Osteoblast (primary cell): ENCODE measurements at places on chromosomes 2 and 18. TPM values are rescaled to one million over a fixed set of nuclear protein-coding genes. Genes with fewer than 3 reads are reported as not detected.
A peak's percentile ranks its signal among the peaks of the same experiment; 100 is the strongest.

The MC2R gene
- not detected in 2 replicates for total RNA-seq

The FAM110C gene
- total RNA-seq = not detected in 2 replicates

The CYS1 gene
- 0.36 and 1.5 TPM in 2 replicates for total RNA-seq

The CCDC138 gene
- total RNA-seq = 5.1 and 6.5 TPM in 2 replicates

The CHRNG gene
- not detected in 2 replicates for total RNA-seq

DNA sequence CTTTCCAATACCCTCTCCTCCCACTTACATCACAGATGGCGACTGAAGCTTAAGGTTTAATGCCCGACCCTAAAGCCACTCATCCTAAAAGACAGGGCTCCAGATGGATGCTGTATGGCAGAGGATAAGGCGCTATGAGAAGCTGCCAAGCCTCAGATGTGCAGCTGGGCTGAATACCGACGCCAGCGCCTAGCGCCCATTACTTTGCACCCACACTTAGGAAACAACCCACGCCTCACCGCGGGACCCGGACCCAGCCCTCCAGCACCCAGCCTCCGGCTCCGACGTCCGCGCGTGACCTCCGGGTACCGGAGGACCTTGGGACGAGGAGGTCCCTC is 335 bp downstream of the TRAK2 start:
- H3K27ac ChIP-seq = peak overlapping the region; percentile 86
- H3K27me3 ChIP-seq = no peaks in the 10 kb centered on the region
- peaks cover 8% of the 10 kb centered on the region for H3K4me1 ChIP-seq

- no peaks in the 10 kb centered on the region for H3K36me3 ChIP-seq
- peak overlapping the region; percentile 79 for H3K27ac ChIP-seq
- H3K27me3 ChIP-seq = no peaks in the 10 kb centered on the region
- DNase-seq = no peak
Measured at GRCh38 chr2:70133491-70134322, 46.4 kb downstream of the PCBP1 start.

DNA sequence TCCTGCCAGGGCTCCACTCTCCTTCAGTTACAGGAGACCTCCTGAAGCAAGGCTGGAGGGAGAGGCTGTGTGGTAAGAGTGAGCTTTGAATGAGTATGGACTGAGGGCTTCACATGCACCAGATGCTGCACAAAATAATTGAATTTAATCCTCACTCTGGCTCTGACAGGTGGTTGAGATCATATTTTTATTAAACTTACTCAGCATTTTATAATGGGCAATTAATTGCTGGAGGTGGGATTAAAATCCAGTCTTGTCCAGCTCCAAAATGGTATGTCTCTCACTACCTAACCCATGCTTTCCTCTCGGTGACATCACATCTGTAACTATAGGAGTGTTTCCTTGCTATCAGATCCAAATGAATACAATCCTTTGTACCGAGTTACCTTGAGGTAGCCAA is 66.2 kb upstream of the AQP4 start:
- no peak overlapping the region for H3K27ac ChIP-seq
- H3K4me1 ChIP-seq = no peaks in the 10 kb centered on the region
- DNase-seq = no peak
- no peaks in the 10 kb centered on the region for H3K27me3 ChIP-seq

DNA sequence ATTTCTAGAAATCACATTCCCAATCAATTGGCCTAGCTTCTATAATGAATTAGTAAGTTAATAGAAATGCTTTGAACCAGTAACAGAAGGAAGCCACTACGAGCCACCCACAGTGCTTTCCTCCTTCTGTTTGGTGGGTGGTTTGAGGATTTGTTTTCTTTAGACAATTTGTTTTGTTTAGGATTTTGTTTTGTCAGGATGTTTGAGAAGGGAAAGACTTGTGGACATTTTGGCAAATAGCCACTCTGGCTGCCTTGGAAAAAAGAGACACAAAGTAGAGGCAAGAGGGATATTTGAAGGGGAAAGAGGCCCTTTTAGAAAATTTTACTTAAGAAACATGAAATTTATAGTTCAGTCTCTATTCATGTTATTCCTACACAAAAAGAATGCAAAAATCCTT is 47.7 kb downstream of the TANK start:
- no peak for DNase-seq
- peak overlapping the region; percentile 17 for H3K27ac ChIP-seq
- no peak overlapping the region for H3K4me3 ChIP-seq
- no peaks in the 10 kb centered on the region for H3K27me3 ChIP-seq
- peaks cover 28% of the 10 kb centered on the region for H3K36me3 ChIP-seq
- peaks cover 27% of the 10 kb centered on the region for H3K4me1 ChIP-seq

DNA sequence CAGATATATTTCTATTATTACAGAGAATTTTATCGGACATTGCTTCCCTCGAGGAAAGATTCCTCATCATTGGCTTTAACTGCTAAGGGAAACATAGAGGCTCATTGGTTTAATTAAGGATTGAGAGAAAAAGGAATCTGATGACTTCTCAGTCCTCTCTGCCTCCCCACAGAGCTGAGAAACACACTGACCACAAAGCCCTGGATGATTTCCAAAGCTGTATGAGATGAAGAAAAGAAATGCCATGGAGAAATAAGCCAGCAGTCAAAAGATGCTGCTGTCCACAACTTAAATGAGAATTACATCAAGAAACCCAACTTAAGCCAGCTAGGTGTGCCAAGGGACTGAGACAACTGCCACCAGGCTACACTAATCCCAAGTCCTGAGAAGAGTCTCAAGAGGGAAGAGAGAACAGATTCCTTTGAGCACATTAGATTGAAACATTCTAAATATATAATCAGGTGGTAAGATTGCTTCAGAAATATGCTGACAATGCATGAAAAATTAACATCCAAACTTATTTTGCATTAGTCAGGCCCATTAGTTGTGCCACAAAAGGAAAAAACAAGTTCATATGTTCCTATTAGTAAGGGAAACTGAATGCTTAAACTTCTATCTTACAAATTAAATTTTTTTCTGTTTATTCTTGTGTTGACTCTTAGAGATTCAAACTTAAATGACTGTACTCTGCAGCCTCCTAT is 308.1 kb upstream of the CYRIA start:
- no peaks in the 10 kb centered on the region for H3K27me3 ChIP-seq
- no peak overlapping the region for H3K4me3 ChIP-seq
- H3K36me3 ChIP-seq = no peaks in the 10 kb centered on the region
- no peak for DNase-seq
- no peak overlapping the region for H3K27ac ChIP-seq
- no peaks in the 10 kb centered on the region for H3K4me1 ChIP-seq

GRCh38 chr2:149527998-149528755 is 59.4 kb downstream of the MMADHC start:
- no peak for DNase-seq
- H3K36me3 ChIP-seq = no peaks in the 10 kb centered on the region
- H3K4me3 ChIP-seq = no peak overlapping the region
- H3K27ac ChIP-seq = no peak overlapping the region
- no peaks in the 10 kb centered on the region for H3K4me1 ChIP-seq

GRCh38 chr2:212119591-212119990 is 419.0 kb downstream of the ERBB4 start:
- no peak overlapping the region for H3K4me3 ChIP-seq
- no peaks in the 10 kb centered on the region for H3K36me3 ChIP-seq
- H3K4me1 ChIP-seq = no peaks in the 10 kb centered on the region
- DNase-seq = no peak
- H3K27me3 ChIP-seq = no peaks in the 10 kb centered on the region

DNA sequence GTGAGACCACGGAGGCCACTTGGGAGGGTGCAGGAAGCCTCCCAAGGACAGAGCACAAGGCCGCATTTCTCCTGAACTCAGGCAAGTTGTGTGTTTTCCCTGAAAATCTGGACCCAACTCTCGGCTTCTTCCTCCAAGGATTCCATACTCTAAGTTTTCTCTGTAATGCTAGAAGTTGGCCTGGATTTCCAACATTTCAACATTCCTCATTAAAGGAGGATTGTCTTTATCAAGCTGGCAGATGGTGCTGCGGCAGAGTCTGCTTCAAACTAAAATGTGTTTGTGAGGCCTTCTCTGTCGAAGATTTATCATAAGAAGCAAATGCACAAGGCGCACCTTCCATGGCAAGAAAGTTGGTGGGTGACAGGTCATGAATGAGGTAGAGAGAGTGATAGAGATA is 94.4 kb upstream of the SATB2 start:
- DNase-seq = no peak
- H3K4me1 ChIP-seq = no peaks in the 10 kb centered on the region
- H3K4me3 ChIP-seq = no peak overlapping the region
- H3K27ac ChIP-seq = no peak overlapping the region
- no peaks in the 10 kb centered on the region for H3K27me3 ChIP-seq

GRCh38 chr18:31451625-31452024 is 4.1 kb downstream of the DSG3 start:
- H3K4me1 ChIP-seq = no peaks in the 10 kb centered on the region
- DNase-seq = no peak
- no peaks in the 10 kb centered on the region for H3K36me3 ChIP-seq
- no peak overlapping the region for H3K27ac ChIP-seq

- no peak overlapping the region for H3K4me3 ChIP-seq
- H3K27ac ChIP-seq = no peak overlapping the region
- H3K36me3 ChIP-seq = peaks cover 52% of the 10 kb centered on the region
- H3K27me3 ChIP-seq = no peaks in the 10 kb centered on the region
- DNase-seq = peak; percentile 73
- H3K4me1 ChIP-seq = no peaks in the 10 kb centered on the region
Measured at GRCh38 chr2:241496904-241497877, 11.2 kb downstream of the STK25 start.

DNA sequence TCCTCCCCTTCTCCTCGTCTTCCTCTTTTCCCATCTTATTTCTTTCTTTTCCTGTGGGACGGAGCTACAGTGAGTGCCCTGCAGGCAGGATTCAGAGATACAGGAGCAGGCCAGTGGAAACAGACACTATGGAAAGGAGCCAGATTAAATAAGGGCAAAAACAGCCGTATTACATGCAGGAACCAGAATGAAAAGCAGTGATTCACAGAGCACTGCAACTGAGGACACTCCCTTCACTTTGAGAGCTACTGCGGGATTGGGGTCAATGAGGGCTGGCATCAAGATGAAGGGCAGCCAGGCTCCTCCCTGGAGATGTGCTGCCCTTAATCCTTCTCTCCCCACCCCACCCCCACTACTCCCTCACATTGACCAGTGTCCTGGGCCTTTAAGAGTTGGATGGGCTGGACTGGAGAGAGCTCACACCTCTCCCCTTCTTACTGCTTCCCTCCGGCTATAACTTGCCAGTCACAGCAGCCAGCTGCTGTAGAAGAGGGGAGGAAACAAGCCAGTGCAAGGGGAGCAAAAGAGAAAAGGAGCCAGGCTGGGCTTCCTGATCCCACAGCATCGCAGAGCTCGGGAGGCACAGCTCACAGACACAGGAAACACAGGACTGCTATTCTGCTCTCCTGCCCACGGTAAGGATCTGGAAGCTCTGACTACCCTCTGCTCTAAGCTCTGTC is at the start of gene PLCD4:
Gene PLCD4 (plus strand): TSS at position 464 of the 680 bp plus-strand sequence. CDS start 7,841 bp downstream, outside the sequence.
- peaks cover 5% of the 10 kb centered on the region for H3K27me3 ChIP-seq
- peak within 1 kb of the TSS; percentile 55 for H3K4me3 ChIP-seq
- H3K36me3 ChIP-seq = no peaks in the 10 kb centered on the region
- peaks cover 25% of the 10 kb centered on the region for H3K4me1 ChIP-seq
- peak; percentile 94 for DNase-seq
- H3K27ac ChIP-seq = peak within 1 kb of the TSS; percentile 48

GRCh38 chr2:121376535-121377250 is 91.7 kb upstream of the TFCP2L1 start:
- H3K4me3 ChIP-seq = no peak overlapping the region
- peaks cover 27% of the 10 kb centered on the region for H3K36me3 ChIP-seq
- no peak for DNase-seq

DNA sequence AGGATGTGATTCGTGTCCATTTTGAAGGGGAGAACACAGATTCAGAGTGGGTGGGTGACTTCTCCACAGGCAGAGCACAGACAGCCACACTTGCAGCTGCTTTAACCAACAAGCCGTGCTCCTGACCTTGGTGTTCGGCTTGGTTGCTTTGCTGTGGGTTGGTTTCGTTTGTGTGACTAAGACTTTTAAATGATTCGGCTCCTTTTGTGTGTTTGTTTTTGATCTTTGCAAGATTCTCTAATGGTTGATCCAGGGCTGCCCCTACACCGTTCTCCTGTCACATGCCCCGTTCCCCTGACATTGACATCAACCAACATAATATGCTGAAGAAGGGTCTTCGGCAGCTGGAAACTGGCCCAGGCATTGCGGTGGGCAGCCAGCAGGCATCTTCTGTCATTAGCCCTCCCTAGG is 95.9 kb upstream of the MBOAT2 start:
- H3K4me1 ChIP-seq = peaks cover 9% of the 10 kb centered on the region
- peak overlapping the region; percentile 54 for H3K27ac ChIP-seq
- DNase-seq = peak; percentile 84
- H3K36me3 ChIP-seq = no peaks in the 10 kb centered on the region
- no peaks in the 10 kb centered on the region for H3K27me3 ChIP-seq

- H3K36me3 ChIP-seq = no peaks in the 10 kb centered on the region
- no peak for DNase-seq
- no peak overlapping the region for H3K4me3 ChIP-seq
- peaks cover 46% of the 10 kb centered on the region for H3K27me3 ChIP-seq
- peaks cover 10% of the 10 kb centered on the region for H3K4me1 ChIP-seq
Measured at GRCh38 chr18:34972765-34973414, 68.3 kb upstream of the MAPRE2 start.

- no peaks in the 10 kb centered on the region for H3K36me3 ChIP-seq
- DNase-seq = no peak
- peaks cover 14% of the 10 kb centered on the region for H3K4me1 ChIP-seq
- H3K4me3 ChIP-seq = no peak overlapping the region
Measured at GRCh38 chr2:14761118-14761517, 128.6 kb downstream of the LRATD1 start.

- H3K27me3 ChIP-seq = no peaks in the 10 kb centered on the region
- H3K4me1 ChIP-seq = no peaks in the 10 kb centered on the region
- no peaks in the 10 kb centered on the region for H3K36me3 ChIP-seq
- DNase-seq = peak; percentile 66
Measured at GRCh38 chr18:43578706-43579105, 301.4 kb upstream of the SYT4 start.

- no peak for DNase-seq
- H3K4me3 ChIP-seq = no peak overlapping the region
- H3K27me3 ChIP-seq = no peaks in the 10 kb centered on the region
- no peaks in the 10 kb centered on the region for H3K4me1 ChIP-seq
- no peak overlapping the region for H3K27ac ChIP-seq
Measured at GRCh38 chr2:118939994-118940393, 2.0 kb upstream of the MARCO start.

DNA sequence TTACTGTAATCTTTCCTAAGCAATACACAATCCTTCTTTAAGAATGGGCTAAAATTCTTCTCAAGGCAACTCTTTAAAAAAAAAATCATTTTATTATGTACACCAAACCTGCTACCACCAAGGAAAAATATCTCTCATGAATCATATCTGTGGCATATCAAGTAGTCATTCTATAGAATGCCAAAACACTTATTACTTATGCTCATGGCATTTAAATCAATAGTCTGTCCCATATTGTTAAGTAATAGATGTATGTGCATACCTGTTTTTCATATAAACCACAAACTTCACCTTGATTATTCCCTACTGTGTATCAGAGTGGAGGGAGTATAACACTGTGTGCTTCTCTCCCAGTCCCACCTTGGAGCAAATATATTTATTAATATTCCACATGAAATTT is 95.8 kb upstream of the SETBP1 start:
- H3K4me3 ChIP-seq = no peak overlapping the region
- H3K27ac ChIP-seq = no peak overlapping the region
- no peaks in the 10 kb centered on the region for H3K27me3 ChIP-seq
- DNase-seq = no peak
- H3K36me3 ChIP-seq = no peaks in the 10 kb centered on the region
- peaks cover 20% of the 10 kb centered on the region for H3K4me1 ChIP-seq
